Stimulated activated CD8-positive, alpha-beta memory T cell treated with anti-CD3 and anti-CD28 coated beads, Interleukin-12 subunit alpha, Interleukin-12 subunit beta, amount 100 ng/mL, for 4 hours (primary cell): ENCODE measurements at places on chromosomes 3 and 15.

DNA sequence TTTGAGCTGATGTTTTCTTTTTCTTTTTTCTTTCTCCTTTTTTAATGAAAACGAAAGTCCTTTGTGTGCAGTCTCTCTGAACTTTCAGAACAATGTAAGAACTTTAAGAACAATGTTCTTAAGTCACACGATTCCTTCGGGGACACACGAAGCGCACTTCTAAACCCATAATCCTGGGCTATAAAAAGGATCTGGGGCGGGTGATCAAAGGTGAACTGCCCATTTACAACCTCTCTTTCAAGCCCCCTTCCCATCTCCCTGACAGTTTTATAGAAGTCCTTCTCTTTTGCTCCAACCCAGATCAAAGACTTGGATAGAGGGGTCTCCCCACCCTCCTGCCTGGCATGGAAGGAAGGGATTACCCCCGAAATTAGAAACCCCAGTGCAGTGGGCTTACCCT is 126.8 kb downstream of the BDH1 start:
- DNase-seq, result no peak

DNA sequence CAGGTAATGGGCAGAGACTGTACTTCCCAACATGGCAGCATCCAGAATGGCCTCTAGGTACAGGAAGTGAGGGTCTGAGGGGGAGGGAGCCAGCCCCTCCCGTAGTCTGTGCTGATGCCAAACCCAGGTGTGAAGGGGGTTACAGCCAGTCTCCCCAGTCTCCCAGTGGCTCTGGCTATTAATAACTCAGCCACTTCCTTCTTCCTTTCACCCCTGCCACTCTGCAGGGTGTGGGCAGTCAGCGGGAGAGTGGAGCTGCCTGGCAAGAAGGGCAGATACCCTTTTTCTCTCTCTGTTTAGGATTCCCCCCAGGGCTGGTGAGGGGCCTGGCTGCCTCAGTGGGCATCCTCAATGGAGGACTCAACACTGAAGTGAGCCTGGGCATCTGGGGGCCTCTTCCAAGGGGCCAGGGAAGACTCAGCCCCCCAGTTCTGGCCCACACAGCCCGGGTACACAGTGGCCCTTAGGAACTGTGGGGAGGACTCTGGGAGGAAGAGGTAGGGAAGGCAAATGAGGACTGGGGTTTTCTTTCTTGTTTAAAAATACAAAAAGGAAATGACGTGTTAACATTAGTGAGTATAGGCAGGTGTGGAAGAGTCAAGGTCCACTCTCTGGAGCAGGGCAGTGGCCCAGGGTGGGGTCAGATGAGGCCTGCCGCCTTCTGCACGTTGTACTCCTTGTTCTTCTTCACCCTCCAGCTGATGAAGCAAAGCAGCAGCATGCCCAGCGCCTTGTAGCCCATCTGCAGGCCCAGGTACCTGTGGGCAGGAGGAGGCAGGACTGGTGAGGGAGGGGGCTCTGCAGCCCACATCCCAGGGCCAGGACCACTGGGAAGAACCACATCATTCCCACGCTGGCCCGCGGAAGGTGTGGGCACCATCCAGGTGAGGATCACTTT is 38.6 kb upstream of the RAB6B start:
- DNase-seq, result no peak

DNA sequence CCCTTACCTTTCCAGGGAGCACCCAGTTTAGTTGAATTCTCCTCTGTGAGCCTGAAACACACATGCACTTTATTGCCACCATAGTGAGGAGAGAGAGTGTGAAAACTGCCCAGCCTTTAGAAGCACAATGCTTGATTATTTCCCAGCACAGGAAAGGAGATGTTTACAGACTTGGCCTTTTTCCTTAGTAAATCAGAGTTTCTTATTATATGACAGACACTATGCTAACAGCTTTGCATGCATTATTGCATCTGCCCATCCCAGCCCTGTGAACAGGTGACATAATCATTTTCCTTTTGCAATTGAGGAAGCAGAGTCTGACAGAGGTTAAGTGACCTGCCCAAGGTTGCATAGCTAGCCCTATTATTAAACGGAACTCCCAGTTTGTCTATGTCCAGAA is 36.5 kb downstream of the CAPN3 start:
- no peak for DNase-seq

DNA sequence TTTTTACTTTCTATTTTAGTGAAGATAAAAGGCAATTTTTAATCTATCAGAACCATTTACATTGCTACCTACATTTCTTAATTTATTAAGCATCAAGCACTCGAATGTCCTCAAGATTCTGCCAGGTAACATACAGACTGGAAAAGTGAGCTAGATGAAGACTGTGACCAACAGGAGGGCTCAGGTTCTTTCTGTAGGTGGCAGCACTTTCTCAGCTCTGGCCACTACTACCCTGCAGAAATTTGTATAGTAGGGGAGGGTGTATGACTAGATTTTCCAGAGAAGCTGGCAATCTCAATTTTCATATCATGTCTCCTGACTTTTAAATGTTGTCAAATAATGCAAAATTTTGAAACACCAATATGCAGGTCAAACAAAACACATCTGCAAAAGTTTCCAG is 165.0 kb upstream of the SUCLG2 start:
- no peak for DNase-seq

- no peak for DNase-seq
Observed at GRCh38 chr3:40502034-40502433, 3.8 kb upstream of the ZNF620 start.

- no peak for DNase-seq
Observed at GRCh38 chr15:73485372-73485771, 42.4 kb downstream of the REC114 start.

- DNase-seq, result no peak
Observed at GRCh38 chr15:63918317-63918672, 84.5 kb upstream of the HERC1 start.

- DNase-seq, result no peak
Observed at GRCh38 chr3:80079886-80080285, 312.1 kb upstream of the ROBO1 start.

DNA sequence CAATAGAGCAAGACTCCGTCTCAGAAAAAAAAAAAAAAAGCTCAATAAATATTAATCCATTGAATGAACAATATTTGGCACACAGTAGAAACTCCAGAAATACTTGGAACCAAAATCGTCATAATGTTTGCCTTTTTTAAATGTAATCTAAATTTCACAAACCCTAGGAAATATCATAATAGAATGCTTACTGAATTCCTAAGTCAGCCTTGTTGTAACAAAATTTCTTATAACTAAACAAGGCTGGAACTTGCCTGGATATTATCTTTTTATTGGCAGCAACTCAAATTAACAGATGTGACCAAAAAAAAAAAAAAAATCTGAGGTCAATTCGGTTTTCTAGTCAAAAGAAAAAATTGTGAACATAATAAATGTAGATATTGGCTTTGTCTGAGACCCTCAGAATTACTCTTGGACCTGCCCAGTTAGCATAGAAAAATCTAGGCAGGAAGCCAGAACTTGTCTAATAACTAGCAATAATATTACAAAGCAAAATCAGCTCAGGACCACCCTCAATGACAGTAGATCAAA is 33.3 kb downstream of the GABPB1 start:
- DNase-seq, result no peak
